ENCODE measurements at places on chromosomes 1 and 21.

- DNase-seq: no peak
Observed at GRCh38 chr1:203600782-203601513, 25.7 kb upstream of the ATP2B4 start.

- peak; percentile 91 for DNase-seq
Observed at GRCh38 chr1:10835822-10836421, 39.5 kb upstream of the CASZ1 start.

DNA sequence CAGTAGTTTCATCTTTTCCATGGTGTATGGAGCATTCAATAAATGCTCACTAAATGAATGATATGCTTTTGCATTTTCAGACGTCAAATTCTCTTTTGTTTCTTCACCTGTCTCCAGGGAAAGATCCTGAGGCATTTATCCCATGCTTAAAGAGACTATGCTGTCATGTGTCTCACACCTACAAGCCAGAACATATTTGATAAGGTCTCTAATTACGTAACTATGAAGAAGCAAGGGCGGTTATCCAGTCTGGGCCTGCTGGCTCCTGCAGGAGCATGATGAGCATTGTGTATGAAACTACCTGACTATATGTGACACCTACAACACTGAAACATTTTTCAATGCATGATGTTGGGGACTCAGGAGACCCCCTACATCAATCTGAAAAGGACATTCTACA lies 51.8 kb downstream of the FBXO42 start:
- DNase-seq: no peak

DNA sequence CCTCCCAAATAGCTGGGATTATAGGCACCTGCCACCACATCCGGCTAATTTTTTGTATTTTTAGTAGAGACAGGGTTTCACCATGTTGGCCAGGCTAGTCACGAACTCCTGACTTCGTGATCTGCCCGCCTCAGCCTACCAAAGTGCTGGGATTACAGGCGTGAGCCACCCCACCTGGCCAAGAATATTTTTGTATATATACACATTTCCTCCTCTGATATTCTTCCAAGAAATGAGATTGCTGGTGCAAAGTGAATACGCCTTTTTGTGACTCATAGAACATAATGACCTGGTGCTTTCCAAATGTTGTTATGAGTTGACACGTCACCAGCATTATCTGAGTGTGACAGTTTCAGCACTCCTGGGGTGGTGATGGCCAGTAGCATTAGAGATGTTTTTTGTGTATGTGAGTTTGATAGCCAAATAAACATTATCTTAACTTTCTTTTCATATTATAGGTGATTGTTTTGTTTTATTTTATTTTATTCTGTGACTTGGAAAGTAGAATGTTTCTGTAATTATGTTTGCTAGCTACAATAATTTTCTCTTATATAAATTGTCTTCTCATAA lies 54.9 kb downstream of the KCNK1 start:
- DNase-seq: no peak

DNA sequence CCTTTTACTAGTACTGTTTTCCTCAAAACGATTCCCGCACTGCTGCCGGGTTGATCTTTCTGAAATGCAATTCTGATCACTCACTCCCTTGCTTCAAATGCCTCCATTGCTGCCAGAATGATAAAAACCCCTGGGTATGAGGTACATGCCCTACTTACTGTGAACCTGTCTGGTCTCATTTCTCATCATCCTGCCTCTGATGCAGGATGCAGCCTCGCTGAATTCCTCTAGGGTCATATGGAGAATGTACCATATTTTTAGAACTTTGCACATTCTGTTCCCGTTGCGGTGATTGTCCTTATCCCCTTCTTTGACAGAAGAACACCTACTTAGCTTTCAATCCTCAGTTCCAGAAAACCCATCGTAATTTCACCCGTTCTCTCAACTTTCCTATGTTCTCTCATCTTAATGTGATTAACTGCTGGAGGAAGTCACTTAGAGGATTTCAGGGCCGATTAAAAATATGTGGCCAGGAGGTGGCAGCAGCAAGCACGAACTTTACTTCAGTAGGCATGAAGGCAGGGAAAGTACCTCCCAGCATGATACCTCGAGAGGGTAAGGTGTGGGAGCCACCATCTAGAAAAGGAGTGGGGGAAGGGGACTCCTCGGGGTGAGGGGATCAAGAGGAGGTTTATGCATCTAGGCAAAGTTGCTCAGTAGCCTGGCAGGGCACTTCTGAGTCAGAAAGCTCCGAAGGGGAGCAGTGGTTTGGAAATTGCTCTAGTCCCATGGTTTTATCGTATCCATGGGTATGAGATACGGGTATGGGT lies 361.5 kb upstream of the ZP4 start:
- DNase-seq: peak; percentile 56

- DNase-seq: no peak
Observed at GRCh38 chr1:236023926-236024565, 40.8 kb downstream of the NID1 start.

DNA sequence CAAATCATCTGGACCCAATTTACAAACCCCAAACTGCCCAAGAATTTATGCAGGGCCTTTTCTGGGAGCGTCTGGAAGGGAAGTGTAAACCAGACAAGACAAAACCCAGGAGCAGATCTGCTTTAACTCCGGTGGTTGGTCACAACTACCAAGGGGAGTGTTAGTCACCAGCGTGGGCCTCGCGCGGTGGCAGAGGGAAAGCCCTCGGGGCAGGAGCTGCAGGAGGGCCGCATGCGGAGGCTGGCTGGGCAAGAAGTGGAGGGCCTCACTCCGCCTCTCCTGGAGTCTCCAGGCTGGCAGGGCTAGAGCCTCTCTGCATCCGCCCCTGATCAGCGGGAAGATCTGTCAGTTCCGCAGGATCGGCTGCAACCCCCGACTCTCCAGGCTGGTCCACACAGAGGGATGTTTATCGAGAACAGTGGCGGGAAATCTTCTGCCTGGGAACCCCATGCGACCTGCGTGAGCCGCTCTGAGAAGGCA lies 2.0 kb downstream of the COL24A1 start:
- DNase-seq: peak; percentile 35

DNA sequence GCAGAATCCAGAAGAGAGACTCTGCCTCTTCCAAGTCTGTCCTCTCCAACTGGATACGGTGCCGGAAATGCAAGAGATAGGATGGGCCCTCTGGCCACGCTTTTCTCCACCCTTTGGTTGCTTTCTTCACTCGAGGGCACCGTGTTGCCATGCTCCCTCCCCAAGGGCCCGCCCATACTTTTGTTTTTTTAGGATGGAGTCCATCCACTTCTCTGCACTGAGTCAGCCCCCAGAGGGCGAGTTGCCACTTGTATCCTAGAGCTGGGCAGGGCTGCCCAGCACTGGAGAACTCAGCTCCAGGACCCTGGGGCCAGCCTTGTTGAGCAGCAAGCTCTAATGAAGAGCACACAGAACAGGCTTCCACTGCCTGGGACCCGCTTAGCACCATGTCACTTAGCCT lies 25.5 kb downstream of the IFNGR2 start:
- DNase-seq: no peak

DNA sequence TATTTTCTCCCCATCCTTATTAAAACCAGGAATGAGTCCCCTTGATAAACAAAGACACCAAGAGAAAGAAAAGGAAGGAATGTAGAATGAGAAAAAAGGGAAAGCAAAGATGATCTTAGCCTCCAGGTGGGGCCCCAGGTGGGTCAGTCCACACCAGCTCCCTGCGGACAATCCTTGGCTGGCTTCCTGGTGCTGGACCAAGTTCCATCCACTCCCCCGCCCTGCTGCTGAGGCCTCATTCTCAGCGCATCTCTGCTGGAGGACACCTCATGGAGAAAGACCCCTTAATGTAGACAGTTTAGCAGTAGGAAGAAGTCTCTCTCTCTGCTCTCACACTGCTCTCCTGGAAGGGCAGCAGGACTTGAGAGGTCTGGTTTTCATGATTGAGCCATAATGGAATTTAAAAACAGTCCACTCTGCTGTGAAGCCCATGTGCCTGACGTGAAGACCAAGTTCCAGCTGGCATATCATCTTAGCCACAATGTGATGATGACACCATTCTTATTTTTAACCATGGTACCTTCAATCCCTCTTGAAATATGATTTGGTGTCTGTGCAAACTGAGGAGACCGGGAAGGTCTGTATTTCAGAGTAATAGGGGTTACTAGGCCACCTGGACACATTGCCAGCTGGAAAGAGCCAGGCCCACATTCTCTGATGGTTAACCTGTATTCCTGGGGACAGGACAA lies 83.1 kb downstream of the WLS start:
- DNase-seq: no peak

DNA sequence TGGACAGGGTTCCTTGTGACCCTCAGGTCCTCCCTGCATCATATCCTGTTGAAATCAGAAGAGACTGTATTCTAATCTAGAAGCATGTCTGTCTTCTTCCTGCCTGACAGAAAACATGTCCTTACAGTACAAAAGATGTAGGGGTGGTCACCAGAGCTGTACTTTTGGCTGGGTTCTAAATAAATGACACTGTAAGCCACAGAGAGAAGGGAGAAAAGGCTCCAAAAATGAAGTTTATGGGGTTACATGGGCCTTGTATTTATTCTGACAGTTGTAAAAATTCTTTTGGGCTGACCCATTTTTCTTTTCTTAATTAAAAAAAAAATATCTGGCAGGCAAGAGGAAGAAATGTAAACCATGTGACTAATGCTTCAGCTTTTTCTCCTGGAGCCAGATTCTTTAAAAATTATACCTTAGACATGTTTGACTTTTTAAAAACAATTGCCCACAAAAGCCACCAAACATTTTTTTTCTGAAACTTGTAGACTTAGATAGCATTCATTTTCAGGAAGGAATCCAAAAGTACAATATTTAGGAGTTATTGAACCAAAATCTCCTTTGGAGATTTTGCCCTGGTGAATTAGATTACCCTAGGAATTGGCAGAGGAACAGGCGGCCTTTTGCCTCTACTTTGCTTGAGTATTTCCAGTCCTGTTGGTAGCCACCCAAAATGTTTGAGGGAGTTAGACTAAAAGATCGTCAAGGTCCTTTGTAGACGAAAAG lies 17.1 kb downstream of the RGL1 start:
- DNase-seq: no peak

DNA sequence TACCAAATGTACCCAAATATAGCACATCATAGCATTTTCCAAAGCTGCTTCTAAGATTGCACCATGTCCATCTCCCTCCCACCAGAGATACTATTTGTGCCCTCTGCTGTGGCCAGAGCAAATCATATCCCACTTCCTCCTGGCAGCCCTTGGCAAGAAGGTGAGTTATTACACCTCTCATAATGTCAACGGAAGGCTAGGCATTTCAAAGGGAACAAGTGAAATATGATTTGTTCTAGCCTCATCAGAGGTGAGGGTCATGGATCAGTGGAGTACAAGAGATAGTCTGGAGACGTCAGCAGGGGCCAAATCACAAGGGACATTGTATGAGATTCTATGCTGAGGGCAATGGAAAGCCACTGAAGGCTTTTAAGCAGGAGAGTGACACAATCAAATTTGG lies 90.2 kb upstream of the BCAR3 start:
- DNase-seq: no peak

- no peak for DNase-seq
Observed at GRCh38 chr1:1027791-1028190, 7.9 kb downstream of the AGRN start.

GRCh38 chr1:38788341-38789336 lies 70.9 kb downstream of the RRAGC start:
- DNase-seq: no peak
